ENCODE measurements at places on chromosomes 4 and X.

DNA sequence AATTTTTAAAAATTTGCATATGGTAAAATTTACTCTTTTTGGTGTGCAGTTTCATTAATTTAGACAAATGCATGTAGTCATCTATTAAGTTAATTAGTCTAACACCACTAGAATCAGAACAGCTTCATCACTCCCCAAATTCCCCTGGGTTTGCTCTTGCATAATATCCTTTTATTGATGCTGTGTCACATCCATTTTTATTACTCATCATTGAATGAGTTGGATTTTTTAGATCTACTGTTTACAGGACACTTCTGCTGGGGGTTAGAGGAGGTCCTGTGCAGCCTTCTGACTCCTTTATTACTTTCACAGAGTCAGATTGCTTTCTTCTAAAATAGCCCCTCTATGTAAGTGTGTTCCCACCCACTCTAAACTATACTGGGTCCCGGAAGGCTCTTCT, 65.9 kb downstream of the MTHFD2L start:
- no peak for DNase-seq

DNA sequence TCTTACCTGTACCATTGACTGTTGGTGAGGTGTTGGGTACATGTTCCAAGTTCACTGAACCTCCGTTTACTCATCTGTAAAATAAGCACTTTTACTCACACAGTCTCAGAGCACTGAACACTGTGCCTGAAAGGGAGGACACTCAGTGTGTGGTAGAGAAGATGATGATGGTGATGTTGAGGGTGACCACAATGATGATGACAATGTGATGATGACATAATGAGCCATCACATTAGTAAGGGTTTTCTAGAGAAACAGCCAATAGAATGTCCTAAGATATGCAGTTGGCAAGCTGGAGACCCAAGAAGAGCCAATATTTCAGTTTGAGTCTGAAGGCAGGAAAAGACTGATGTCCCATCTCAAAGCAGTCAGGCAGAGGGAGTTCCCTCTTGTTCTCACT, 315.4 kb upstream of the IGFBP7 start:
- DNase-seq, result no peak

DNA sequence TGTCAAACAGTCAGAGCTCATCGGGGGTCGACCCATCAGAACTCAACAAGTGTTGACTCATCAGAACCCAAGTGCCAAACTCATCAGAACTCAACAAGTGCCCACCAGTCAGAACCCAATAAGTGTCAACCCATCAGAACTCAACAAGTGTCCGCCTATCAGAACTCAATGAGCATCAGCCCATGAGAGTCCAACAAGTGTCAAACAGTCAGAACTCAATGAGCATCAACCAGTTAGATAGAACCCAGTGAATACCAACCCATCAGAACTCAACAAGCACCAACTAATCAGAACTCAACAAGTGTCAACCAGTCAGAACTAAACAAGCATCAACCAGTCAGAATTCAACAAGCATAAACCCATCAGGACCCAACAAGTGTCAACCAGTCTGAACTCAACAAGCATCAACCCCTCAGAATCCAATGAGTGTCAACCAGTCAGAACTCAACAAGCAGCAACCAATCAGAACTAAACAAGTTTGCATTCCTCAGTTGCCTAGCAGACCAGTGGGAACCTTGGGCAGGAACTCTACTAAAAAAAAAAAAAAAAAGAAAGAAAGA, 115.3 kb downstream of the PRKX start:
- no peak for DNase-seq

GRCh38 chrX:24026432-24026831, 554 bp downstream of the KLHL15 start:
- DNase-seq, result no peak

DNA sequence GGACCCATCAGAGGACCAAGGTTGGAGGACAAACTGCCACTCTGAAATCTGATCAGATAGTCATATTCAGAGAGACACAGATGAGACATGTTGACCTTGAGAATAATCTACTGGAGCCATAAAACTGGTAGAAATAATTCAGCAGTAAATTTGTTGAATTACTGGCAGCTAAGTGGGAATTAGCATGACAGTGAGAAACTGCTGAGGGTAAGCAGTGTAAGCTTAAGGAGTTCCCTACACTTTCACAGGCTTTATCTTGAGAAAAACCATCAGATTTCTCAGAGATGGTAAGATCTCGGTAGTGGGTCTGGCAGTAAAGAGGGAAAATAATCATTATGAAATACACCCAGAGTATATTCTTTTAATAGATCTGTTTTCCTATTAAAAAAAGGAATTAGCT, 213.7 kb downstream of the TECRL start:
- DNase-seq, result no peak

- no peak for DNase-seq
Measured at GRCh38 chrX:11269006-11269405, 24.2 kb upstream of the AMELX start.

DNA sequence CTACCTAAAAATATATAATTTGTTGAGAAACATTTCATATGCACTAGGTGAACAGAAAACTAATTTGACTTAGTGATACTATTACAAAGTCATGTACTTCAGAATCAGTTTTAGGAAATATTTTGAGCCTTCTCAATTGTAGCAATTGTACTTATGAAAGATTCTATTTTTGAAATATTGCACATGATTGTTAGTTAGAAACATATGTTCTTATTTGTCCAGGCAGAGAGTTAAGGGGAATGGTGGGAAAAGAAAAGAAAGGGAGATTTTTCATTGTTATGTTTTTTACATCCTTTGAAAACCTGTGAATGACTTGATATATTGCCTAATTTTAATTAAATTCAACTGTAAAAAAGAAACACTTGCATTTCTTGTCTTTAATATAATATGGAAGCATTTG, 66.0 kb downstream of the GLRB start:
- no peak for DNase-seq

All from GM18507 (cell line).